ENCODE measurements at places on chromosomes 3 and 15. TPM values are rescaled to one million over a fixed set of nuclear protein-coding genes. Genes with fewer than 3 reads are reported as not detected.

DNA sequence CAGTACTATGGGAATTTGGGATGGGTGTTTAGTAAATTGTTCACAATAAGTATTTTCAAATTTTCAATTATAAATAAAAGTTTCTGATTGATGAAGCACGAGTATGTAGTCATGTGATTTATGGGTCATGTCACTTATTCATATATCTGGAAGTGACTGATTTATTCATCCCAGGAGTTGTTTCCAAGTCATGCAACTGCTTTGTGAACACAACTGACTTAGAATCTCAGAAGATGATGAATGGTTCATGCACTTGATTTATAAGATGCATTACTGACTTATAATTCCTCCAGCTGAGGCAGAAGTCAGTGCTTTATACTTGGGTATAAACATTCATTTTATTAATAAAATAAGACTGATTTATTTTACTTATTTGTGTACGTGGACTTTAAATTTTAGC, 137.8 kb upstream of the CBLB start:
- DNase-seq = no peak

The CILP gene
- total RNA-seq = 0.67 TPM

The STAB1 gene
- 1.7 TPM for total RNA-seq

The GALNT15 gene
- total RNA-seq = not detected

The ROBO2 gene
- total RNA-seq = not detected

The GCNT3 gene
- total RNA-seq = 0.29 TPM

DNA sequence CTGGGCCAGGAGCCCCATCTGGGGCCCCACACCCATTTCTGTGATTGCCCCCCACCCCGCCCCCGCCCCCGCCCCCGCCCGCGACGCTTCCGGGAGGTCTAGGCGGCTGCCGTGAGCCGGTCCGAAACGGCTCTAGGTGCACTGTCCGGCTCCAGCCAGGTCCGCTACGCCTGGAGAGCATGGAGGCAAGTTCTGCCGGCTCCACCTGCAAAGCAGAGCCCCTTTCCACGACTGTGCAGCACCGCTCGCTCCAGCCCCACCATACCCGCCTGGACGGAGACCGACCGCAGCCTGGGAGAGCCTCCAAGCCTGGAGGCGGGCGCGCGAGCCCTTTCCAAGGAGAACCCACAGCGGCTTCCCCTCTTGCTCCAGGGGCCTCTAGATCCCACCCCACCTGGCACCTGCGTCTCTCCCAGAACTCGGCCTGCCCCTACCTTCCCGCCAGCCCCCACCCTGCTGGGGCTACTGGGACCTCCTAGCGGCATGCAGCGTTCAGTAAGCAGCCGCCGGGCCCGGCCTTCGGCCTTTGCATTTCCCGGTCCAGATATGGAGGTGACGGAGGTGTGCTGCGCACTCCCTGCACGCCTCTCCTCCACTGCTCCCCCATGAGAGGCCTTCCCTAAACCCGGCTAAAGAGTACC, 66.2 kb downstream of the KLF13 start:
- DNase-seq = no peak

DNA sequence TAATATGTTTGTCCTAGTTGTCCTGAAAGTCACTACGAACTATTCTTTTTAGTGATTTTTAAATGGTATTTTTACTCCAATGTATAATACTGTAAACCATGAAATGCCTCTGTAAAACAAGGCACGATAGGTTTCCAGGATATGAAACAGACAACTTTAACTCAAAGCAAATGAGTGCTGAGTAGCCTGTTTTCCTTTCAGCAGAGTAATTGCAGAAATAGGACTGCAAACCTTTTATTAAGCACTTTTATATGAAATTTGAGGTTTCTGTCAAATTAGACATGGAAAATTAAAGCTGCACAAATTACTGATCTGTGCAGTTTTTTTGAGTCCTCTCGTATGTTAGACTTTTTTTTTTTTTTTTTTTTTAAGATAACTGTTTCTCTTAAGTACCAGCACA, 16.2 kb downstream of the AKAP13 start:
- no peak for DNase-seq

DNA sequence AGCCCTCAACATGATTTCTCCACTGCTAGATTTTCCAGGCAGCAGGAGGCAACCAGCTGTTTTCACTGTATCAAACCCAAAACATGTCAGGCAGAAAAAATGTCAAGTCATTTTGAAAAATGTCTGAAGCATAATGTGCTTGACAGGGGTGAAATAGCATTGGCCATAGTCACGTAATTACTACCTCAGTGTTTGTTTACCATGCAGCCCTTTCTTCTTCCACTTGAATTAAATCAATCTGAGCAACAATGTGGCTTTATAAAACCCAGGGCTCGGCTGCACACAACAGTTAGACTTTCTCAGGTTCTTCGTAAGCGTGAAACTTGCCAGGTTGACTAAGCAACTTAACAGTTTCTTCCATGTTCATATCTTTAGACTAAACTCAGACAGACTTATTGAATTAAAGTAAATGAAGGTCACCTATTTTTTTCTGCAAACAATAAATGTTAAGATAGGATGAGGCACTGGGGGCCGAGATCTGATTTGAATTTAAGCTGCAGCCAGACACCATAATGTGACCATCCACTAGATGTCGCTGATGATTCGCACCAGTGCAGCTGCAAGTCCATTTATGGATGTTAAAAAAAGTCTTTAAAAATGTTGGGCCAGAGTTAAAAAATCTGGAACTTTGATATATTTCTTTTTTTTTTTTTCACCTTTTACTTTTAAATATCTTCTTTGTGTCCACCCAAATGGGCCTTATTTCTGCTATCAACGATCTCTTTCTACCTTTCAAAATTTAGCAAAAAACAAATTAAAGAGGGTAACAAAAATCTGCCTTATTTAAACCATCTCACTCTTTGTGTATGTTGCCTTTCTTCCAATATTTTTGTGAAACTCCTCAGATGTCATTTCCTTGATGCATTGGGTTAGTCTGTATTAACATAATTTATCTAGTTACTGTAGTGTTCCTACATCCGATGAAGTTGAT, 305.9 kb downstream of the CACNA2D3 start:
- DNase-seq = no peak

GRCh38 chr3:170338690-170339340, 18.7 kb upstream of the SKIL start:
- DNase-seq = no peak

The CPN2 gene
- total RNA-seq = not detected

DNA sequence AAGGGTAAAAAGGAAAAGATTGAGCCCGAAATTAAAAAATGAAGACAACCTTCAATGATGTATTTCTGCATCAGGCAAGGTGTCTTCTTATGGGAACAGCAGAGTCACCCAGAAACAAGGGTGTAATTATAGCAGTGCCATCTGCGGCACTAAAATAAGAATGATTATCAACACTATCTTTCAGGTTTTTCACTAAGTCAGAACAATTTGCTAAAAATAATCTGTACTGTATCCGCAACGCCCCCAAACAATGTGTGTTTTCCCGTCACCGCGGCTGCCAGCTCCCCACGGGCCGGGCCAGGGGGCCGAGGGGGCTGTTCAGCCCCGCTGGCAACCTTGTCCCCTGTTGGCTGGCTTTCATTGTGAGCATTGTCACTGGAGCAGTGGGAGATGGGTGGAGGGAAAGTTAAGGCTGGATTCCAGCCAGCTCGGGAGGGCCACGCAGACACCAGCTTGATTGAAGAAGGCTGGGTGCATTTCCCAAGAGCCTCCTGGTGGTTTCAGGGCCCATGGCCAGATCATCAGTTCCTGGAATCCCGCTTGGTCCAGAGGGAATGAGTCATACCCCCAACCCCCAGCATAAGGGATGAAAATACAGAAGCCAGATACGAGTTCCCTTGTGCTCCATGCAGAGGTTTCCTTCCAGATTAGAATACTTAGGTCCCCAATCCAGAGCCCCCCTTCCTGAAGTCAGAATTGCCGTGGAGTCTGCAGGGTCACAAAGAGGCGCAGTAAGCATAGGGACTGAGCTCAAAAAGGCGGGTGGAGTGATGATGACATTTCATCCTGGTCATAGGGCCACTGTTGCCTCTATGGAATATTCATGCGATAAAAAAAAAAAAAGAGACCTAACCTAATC, 90.2 kb upstream of the KLF13 start:
- no peak for DNase-seq

- DNase-seq = no peak
These were observed 240.0 kb upstream of the CFAP20DC start for GRCh38 chr3:59289831-59290230.

DNA sequence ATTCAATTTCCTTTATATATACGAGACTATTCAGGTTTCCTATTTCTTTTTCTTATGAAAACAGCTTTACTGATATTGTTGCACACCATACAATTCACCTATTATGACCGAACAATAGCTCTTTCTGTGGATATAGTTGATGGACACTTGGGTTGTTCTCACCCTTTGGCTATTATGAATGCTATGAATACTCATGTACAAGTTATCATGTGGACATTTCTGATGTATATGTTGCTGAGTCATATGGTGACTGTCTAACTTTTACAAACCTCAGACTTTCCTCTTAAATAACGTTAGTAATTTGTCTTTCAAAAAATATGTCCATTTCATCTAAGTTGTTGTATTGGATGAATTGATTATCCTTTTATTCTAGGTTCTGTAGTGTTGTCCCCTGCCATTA, 15.7 kb upstream of the USF3 start:
- DNase-seq = no peak

DNA sequence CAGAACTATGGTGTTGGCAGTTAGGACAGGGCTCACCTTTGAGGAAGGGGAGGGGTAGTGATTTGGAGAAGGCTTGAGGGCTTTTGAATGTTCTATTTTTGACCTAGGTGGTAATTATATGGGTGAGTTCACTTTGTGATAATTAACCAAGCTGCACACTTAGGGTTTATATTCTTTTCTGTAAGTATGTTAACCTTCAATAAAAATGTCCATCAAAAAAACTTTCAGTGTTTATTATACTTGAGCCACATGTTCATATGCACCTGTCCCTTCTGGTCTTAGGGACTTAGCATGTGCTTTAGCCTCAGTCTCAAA, 28.4 kb downstream of the PDE8A start:
- no peak for DNase-seq

DNA sequence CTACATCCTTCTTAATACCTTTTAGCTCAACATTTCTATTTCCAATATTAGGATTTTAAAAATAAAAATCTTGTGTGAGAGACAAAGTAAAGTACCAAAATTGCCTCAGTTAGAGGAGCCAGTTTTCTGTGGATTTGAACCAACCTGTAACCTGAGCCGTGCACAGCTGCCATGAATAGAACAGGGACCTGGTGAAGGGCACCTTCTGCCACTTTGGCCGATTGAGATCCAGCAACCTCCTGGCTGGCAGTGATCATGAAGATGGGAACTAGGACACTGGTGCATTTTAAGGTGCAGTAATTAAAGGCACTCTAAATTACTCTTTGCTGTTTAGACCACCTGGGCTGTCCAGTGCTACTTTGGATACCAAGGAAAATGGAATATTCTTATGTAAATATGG, 34.3 kb upstream of the TRAK1 start:
- no peak for DNase-seq
